CD4-positive, alpha-beta memory T cell (primary cell): ENCODE measurements at places on chromosomes 2 and 18.

GRCh38 chr2:174439950-174440349, 44.4 kb downstream of the SCRN3 start:
- no peak for DNase-seq

- DNase-seq, result no peak
Measured at GRCh38 chr2:203330434-203330833, 2.2 kb downstream of the ABI2 start.

- no peak for DNase-seq
Measured at GRCh38 chr2:129915303-129915840, 64.1 kb upstream of the RAB6C start.

DNA sequence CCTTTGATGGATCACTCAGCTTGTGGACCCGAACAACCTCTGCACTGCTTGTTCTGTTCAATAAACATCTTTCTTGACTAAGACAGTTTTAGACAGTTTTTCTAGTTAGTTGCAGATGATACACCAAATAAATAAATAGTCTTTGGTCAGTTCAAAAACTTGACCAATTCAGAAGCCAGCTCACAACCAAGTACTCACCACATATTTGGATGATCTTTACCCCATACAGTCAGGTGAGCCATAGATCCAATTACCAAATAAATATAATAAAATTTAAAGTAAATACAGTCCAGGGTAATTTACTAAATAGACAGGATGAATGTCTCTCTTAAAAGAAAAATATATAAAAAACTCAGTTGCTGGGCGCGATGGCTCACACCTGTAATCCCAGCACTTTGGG, 18.2 kb downstream of the SCN3A start:
- DNase-seq, result no peak

DNA sequence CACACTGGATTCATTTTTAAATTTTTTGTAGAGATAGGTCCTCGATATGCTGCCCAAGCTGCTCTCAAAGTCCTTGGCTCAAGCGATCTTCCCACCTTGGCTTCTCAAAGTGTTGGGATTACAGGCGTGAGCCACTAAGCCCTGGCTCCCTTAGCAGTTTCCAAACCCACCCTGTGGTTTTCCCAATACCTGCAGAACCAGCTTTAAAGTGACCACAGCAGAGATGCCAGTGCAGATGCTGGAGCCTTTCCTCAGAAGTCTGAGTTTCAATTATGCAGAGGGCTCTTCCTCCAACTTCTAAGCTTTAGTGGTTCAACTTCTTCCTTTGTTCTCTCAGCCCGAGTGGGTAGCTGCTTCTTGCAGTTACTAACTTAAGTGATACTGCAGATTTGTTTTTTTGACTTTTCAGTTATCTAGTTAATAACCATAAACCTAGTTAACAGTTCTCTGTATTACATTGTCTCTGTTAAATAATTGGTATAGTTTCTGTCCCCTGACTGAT, 8.1 kb upstream of the HAAO start:
- DNase-seq, result no peak
